Activated T-cell treated with anti-CD3 and anti-CD28 coated beads for 24 hours (primary cell): ENCODE measurements at places on chromosomes 6 and 20.
A peak's percentile ranks its signal among the peaks of the same experiment; 100 is the strongest.

DNA sequence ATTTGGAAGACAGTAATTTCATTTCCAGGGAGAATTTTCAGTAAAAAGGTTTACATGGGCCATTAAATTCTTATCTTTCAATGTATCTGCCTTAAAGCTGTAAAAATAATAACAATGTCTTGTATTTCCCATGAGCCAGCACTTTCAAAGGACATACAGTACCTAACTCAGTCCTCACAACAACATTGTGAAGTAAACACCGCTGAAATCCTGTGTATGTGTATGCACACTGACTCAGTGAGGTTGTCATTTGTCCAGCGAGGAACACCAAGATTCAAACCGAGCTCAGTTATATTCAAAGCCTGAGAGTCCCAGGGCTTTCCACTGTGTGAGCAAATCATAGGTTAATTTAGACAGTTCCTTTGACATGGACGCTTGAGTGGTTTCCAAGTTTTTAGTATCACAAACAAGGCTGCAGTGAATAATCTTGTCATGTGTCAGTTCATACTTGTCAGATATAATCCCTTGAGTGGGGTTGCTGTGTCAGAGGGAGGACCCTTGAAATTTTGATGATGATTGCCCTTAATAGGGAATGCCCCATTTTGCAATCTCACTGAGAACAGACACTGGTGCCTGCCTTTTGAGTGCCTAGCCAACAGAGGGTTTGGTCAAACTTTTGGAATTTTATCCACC is 50.0 kb upstream of the SLC22A23 start:
- no peak for DNase-seq

DNA sequence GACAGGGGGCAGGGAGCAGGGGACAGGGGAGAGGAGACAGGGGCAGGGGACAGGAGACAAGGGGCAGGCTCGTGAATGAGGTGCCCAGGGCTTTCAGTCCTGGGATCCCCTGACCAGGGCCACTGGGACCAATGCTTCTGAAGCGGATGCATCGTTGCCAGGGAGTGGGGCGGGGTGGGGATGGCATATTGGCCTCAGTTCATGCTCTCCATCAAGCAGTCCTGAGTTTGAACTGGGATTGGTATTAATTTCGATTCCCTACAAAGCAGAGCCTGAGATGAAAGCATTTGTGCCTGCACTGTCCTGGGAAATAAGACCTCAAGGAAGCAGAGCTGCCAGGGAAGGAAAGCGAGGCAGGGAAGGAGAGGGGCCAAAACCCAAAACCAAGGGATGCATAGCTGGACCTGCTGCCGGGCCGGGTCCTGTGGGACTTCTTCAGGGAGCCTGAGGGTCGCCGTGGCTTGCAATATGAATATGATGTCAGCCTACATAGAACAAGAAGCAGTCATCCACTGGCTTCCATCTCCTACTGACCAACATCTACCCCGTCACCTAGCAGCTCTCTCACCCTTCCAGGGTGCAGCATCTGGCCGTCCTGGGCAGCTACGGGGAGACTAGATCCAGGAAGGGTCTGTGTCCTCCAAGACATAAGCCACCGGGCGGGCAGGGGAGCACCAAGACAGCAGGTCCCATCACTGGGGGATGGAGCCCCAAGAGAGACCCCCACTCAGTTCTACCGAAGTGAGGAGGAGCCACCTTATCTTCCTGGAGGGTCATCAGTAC is 233.3 kb downstream of the SYNDIG1 start:
- DNase-seq: no peak

DNA sequence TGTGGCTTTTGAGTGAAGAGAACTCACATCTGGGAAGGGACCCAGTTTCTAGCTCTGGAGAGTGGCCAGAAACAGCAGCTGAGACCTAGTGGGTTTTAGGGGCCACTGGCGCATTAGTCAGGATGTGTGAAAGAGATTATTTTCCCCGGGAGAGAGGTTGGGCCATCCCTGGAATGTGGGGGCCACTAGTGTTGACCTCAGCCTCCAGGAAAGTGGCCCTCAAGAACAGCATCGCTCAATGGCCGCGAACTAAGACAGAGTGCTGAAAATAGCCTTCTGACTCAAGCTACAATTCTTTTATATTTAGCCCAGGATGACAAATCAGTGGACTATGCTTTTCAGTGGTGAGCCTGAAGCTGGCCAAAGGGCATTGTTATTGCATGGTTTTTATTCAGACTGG is 210.4 kb upstream of the RNF24 start:
- DNase-seq: no peak

- no peak for DNase-seq
Measured at GRCh38 chr6:14094721-14095120, 22.9 kb upstream of the CD83 start.

GRCh38 chr20:15111654-15112053 is 774.2 kb upstream of the FLRT3 start:
- DNase-seq: no peak

DNA sequence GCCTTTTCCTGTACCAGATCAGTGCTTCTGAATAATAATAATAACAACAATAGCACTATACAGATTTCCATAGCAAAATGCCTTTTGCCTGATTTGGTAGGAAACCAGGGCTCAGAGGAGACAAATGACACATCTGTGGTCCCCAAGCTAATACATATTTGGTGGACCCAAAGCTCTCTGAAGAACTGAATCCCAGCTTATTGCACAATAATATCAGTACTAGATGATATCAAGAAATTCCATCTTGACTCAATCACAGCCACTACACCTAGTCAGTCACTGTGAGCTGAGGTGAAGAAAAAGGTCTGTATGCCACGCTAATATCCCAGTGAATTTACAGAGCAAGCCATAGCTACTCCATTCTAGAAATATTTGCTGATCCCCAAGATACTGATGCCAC is 270.6 kb upstream of the RIN2 start:
- no peak for DNase-seq

GRCh38 chr6:14799928-14800327 is 445.9 kb upstream of the JARID2 start:
- DNase-seq: peak; percentile 16

- no peak for DNase-seq
Measured at GRCh38 chr6:141539617-141540016, 593.1 kb upstream of the GJE1 start.
